ENCODE measurements at places on chromosomes 2 and 18.

DNA sequence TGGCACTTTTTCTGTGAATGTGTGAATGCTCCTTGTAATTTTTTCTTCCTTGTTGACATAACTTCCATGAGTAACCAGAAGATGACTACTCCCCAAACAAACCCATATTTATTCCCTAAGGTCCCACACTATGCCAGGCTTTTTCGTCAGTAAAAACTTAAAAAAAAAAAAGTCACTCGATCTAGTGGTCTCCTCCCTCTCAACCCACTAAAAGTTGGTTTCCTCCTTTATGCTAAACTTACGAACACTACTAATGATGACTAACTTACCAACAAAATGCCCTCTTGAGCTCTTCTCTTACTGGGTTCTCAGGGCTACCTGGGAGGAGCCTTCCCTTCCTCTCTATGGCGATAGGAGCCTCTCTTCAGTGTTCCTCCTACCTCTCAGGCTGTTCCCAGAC lies 18.2 kb downstream of the ACVR1 start:
- no peak for DNase-seq

- DNase-seq = no peak
These were observed 76.9 kb downstream of the WDSUB1 start for GRCh38 chr2:159209341-159210306.

DNA sequence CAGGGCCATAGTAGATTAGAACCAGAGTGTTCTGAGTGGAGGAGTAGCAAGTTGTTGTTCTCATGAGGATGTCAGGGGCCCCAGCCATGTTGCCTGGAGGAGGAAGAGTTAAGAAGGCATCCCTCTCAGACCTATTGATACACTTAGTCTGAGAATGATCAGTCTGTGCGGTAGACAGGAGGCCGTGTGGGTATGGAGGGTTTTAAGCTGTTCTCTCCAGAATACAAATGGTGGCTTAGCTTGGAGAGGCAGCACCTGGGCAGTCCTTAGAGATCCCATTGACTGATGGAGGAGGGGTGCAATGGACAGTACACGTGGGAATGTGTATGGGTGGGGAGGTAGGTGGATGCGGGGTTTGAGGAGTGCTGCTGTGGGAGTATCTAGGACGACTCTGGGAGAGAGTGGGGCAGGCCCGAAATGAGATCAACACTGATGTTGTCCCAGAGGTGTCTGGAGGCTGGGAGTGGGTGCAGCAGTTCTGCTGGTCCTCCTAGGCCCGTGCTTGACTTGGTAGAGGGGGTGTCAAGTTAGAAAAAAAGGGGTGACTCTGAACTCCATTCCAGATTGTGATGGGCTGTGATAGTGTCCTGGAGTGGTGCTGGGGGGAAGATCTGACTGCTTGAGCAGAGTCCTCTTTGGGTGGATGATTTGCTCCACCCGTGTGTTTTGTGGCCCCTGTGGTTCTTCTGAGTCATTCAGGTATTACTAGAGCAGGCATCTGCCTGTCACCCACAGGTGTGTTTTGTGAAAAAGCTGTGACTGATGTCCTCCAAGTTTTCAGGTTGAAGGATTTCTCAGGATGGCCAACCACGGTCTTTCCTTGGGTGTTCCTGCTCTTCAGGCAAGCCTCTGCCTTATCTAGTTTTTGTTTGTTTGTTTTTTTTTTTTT lies 44.7 kb downstream of the C2orf42 start:
- DNase-seq = no peak

GRCh38 chr18:51619283-51619682 lies 421.8 kb upstream of the MEX3C start:
- no peak for DNase-seq

- DNase-seq = no peak
These were observed 2.4 kb downstream of the SKA1 start for GRCh38 chr18:50377061-50377798.

- no peak for DNase-seq
These were observed 11.0 kb upstream of the OSR1 start for GRCh38 chr2:19369341-19369955.

DNA sequence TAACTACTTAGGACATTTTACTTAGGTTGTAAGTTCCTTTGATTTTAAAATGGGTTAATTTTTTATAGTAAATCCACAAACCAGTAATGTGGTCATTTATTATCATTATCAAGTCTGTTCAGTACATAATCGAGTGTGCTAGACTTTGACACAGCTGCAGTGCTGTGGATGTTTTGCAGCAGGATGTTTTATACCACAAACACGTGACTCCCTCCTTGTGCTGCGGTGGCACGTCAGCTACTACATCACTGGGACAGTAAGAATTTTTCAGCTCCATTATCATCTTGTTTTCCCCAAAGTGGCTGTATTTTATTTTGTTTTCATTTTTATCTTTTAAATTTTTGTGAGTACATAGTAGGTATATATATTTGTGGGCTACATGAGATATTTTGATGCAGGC lies 70.0 kb downstream of the ATP9B start:
- no peak for DNase-seq

- DNase-seq = peak; percentile 33
These were observed 80.1 kb upstream of the CTNNA2 start for GRCh38 chr2:79432731-79433146.

DNA sequence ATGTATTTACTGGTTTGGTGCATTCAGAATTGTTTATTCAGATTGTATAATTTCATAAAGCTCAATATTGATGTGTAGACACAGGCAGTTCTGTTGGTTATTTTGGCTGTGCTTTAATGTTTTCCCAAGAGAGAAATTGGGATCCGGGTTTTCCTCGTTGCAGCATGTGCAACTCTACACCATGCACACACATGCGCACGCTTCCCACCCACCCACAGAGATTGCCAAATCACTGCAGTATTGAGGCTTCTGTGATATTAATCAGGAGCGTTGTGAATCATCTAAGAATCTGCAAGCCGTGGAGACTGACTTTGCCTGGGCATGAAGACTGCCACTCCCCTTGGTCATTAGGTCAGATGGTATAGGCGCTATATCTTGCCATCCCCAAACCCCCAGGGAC lies 571.5 kb downstream of the SLC4A3 start:
- no peak for DNase-seq

- DNase-seq = no peak
These were observed 659.8 kb downstream of the CPS1 start for GRCh38 chr2:211216221-211216620.

DNA sequence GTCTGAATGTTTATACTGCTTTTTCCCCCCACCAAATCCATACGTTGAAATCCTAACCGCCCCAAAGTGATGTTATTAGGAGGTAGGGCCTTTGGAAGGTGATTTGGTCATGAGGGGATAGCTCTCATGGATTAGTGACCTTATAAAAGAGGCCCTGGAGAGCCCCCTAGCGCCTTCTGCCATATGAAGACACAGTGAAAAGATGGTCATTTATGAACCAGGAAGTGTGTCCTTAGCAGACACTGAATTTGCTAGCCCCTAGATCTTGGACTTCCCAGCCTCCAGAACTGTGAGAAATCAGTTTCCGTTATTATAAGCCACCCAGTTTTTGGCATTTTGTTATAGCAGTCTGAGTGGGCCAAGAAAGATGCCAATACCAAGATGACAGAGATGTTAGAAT lies 7.2 kb upstream of the TSN start:
- no peak for DNase-seq

- no peak for DNase-seq
These were observed 92.5 kb downstream of the LIPG start for GRCh38 chr18:49654347-49654746.

- DNase-seq = no peak
These were observed 237.0 kb downstream of the ATAD2B start for GRCh38 chr2:23689891-23690290.

GRCh38 chr2:154549869-154550268 lies 148.6 kb upstream of the KCNJ3 start:
- DNase-seq = no peak

DNA sequence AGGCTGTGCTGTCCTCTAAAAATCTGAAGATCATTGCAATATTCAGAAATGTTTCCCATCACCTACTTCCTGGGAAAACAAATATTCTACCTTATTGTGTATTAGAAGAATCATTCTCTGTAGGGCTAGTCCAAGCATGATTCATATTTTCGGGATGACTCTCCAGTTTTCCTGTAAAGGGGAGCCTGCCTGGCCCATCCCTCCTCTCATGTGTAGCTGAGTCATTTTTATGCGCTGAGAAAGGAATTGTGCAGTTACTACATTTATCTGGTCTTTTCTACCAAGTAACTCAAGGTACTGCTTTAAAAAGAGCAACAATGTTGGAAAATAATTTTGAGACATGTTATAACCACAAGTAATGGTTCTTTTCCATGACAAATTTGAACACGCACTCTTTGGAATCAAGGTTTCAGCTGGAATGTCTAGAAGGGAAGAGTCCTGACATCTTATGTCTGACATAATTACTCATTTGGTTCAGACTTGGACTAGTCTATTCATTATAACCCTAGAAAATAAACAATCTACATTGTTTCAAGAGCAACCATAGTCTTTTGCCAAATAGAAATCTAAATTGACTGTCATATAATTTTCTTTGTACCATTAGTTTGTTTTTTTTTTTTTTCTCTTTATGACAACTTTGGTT lies 6.6 kb downstream of the DSG3 start:
- DNase-seq = no peak

GRCh38 chr18:35889677-35890076 lies 82.8 kb upstream of the RMP24 start:
- no peak for DNase-seq

- DNase-seq = no peak
These were observed 440.5 kb upstream of the SMIM21 start for GRCh38 chr18:75868031-75868430.

DNA sequence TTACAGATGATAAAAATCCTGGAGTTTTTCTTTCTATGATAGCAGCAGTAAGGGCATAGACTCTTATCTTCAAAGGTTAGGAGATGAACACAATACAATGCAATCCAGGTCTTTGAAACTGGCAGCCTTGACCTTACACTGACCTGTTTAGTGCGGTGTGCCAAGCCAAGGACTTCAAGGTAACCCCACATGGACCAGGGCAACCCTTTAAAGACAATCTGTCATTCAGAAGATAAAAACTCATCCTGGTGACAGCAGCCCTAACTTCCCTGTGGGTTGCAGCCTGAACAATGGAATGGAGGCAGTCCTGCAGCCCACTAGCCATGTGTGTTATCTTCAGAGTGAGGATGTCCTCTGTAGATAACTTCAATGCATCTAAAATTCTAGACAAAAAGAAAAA lies 78.1 kb downstream of the RTTN start:
- DNase-seq = no peak

GRCh38 chr2:143844986-143845385 lies 674.9 kb downstream of the ZEB2 start:
- no peak for DNase-seq

GRCh38 chr2:120785228-120785966 lies 49.7 kb downstream of the GLI2 start:
- DNase-seq = no peak

DNA sequence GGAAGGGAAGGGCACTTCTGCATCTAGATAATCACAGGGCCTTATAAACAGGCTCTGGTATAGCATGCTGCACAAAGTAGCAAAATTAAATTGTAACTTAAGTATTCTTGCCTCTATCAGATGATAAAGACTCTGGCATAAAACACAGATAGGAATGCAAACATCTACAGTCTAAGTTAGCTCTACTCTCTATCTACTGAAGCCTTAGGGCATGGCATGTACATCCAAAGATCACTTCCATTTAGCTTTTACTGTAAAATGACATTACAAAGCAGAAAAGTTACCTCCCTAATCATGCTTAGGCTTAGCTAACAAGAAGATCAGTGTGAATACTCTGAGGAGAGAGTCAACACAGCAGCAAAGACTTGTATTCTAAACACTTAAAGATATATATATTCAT lies 90.7 kb downstream of the NOL10 start:
- DNase-seq = no peak

GRCh38 chr18:79242246-79242645 lies 153.5 kb upstream of the NFATC1 start:
- no peak for DNase-seq

DNA sequence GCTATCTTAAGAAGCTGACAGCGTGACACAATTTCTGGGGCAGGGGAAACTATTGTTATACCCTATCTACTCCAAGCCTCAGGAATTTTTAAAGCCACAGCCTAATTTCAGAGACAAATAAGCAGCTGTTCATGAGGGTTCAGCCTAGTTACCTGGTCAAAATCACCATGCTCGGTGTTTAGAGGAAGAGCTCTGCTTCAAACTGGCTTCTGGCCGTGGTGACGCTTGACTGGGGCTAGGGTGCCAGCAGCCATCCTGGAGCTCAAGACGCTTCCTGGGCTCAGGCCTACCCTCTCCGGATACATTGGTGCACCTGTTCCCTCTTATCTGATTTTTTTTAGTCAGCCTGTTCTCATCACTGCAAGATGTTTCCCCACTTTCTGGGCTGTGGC lies 41.7 kb downstream of the FRZB start:
- DNase-seq = no peak

DNA sequence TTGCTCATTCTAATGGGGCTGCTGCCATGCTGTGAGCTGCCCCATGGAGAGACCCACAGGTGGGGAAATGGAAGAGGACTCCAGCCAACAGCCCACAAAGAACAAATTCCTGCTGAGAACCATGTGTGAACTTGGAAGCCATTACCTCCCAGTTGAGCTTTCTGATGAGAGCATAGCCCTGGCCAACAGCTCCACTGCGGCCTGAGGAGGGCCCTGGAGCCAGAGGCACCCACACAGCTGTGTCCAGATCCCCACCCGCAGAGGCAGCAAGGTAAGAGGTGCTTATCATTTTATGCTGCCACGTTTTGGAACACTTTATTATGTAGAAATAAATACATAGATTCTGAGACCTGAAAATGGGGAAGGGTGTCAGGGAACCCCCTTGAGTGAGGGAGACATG lies 44.2 kb upstream of the OTOS start:
- DNase-seq = no peak

DNA sequence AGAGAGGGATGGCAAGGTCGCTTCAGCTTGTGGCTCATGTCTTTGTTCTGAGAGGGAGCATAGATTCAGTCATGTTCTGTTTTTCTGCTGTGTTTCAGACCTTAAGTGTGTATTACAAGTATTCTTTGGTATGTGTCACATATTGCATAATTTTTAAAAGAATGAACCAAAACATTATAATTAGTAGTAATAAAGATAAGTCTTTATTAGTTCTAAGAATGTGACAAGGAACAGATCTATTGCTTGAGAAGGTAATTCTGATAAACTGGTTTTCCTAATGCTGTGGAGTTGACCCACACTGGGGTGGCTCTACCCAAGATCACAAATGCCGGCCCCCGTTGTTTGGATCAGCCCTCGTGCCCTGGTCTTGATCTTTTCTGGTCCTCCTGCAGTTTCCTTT lies 124.3 kb upstream of the FOSL2 start:
- no peak for DNase-seq

DNA sequence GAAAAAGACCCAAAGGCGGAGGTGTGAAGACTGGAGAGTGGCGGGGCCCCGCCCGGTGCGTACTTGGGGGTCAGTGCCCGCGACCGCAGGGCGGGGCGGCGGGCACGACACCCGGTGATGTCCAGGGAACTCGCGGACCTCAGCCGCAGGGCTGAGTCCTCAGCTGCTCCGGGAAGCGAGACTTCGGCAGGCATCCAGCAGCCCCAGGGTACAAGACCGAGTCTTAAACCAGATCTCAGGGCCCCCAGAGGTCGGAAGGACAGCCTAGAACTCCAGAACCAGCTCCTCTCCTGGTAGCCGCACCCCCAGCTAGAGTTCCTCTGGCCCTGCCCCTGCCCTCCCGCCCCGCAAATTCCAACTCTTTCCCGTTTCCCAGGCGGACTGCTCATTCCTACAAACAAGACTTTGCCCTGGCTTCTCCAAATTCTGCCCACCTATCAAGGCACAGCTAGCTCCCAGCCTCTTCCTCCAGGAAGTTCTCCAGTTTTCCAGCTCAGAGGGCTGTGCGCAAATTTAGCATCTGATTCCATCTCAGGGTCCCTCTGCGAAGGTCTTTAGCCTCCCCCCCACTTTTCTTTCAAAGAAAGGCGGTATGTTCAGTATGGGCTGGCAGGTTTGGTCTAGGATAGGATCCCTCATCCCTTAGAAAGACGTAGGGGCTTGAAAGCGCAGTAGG lies 26.0 kb upstream of the NOTO start:
- DNase-seq = no peak

Data from nucleus accumbens (tissue), 56 donors.